ENCODE measurements at places on chromosomes 1 and 21.

GRCh38 chr1:167661527-167662426 is 31.7 kb downstream of the RCSD1 start:
- DNase-seq, result no peak

DNA sequence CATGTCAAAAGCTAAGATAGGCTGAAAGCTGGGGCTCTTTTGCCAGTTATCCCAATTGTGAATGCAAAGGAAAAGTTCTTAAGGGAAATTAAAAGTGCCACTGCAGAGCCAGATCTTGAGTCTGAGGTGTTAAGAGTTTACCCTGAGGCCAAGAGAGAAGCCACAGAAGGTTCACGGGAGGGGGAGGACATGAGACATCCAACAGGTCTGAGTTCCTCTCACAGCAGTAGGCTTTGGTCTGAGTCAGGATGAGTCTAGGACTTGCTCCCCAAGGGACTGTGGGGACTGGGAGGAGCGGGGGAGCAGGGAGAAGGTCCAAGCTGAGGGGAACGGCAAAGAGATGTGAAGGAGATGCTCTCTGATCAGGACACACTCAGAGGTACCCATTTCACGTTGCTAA is 411.2 kb upstream of the CAMK1G start:
- DNase-seq, result no peak

GRCh38 chr1:86542631-86543030 is 4.2 kb upstream of the CLCA4 start:
- no peak for DNase-seq

DNA sequence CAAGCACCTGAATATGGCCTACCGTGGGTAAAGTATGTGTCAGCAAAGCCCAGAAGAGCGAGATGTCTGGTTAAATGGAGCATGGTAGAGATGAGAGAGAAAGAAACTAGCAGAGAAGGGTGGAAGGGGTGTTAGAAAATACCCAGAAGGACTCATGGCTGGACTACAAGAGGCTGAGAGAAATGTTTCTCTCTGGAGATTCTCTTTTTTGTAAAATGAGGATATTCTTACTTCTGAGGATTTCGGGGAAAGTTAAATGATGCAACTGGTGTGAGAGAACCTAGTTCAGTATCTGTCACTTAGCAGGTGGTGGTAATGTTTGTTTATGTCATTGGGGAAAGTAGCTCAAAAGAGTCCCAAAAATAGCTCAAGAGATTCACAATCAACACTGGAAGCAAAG is 7.2 kb upstream of the EPS15 start:
- DNase-seq, result no peak

GRCh38 chr1:64546013-64546412 is 76.1 kb downstream of the CACHD1 start:
- DNase-seq, result no peak

GRCh38 chr1:228323401-228323800 is 83.2 kb downstream of the TRIM11 start:
- no peak for DNase-seq

DNA sequence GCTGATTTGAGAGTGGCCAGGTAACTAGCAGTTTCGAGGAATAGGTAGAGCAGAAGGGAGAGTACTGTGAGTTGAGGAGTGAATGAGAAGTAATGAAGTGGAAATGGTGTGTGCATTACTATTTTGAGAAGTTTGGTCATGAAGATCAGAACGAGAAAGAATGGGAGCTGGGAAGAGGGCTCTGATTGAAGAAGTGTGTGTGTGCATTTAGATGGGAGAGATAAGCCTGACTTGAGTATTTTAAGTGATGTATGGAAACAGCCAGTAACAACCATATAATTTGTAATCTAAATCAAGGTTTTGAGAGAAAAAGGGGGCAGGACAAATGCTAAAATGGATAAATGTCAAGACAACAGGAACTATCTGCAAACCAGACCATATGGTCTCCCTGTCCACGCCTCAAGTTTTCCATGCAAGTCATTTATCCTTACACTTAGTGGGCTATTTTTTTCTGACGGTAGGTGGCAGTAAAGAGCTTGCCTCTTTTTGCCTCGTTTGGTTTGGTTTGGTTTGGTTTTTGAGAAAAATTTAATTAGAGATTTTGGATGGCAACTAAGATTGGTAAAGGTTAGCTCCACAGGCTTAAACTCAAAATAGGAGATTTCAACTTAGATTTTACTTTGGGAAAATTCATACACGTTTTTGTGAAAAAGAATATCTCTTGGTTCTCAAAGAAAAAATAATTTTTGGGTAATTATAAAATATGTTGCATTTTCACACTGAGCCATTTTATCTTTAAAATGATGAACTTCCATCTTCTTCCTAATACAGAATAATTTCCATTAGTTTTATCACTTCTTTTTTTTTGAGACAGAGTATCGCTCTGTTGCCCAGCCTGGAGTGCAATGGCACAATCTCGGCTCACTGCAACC is 9.5 kb upstream of the B3GALNT2 start:
- DNase-seq, result peak; percentile 16

DNA sequence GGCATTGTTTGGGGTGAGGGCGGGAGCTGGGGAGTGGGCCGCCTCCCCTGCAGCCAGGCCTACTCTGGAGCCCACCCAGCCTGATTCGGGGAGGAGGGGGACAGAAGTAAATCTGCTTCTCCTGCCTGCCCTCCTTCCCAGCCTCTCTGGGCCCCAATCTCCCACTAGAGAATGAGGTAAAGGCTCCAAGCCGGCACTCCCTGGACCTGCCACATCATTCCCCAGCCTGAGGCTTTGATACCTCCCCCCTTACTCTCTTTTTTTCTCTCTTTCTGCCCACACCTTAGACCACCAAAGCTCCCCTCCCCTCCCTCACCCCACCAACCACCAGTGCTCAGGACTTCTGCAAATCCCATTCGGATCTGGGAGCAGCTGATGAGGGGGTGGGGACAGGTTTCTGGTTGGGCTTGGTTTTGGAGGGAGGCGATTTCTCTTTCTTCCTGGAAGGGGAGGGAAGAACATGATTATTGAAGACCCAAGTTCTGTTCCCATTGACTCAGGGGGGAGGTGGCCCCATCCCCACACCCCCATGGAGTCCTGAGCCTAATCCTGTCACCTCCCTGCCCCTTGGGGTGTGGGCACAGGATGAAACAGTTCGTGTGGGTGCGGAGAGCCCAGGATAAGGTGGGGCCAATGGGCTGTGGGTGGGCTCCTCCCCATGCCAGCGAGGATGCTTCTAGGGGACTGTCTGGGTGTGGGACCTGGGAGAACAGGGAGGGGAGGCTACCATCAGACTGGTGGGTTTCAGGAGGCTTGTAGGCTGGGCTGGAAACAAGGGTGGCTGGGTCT is 1.3 kb downstream of the MAP7D1 start:
- DNase-seq, result no peak

GRCh38 chr1:17671741-17672140 is 83.4 kb upstream of the ACTL8 start:
- no peak for DNase-seq
